Calu3 (cell line): ENCODE measurements at places on chromosomes 2 and 18. TPM values are rescaled to one million over a fixed set of nuclear protein-coding genes. Genes with fewer than 3 reads are reported as not detected.

DNA sequence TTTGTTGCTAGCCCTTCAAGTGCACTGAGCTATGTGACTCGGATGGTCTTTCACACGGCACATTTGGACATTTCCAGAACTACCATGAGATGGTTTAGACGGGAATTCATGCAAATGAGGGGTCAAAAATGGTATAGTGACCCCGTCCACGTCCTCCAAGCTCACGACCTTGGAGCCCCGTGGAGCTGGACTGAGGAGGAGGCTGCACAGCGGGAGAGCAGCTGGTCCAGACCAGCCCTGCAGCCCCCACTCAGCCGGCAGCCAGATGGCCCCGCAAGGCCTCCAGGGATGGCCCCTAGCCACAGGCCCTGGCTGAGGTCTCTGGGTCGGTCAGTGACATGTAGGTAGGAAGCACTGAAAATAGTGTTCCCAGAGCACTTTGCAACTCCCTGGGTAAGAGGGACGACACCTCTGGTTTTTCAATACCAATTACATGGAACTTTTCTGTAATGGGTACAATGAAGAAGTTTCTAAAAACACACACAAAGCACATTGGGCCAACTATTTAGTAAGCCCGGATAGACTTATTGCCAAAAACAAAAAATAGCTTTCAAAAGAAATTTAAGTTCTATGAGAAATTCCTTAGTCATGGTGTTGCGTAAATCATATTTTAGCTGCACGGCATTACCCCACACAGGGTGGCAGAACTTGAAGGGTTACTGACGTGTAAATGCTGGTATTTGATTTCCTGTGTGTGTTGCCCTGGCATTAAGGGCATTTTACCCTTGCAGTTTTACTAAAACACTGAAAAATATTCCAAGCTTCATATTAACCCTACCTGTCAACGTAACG is 88.8 kb downstream of the EPAS1 start:
- H3K4me3 ChIP-seq: no peak overlapping the region
- H3K27ac ChIP-seq: no peak overlapping the region
- peaks cover 5% of the 10 kb centered on the region for H3K27me3 ChIP-seq
- H3K36me3 ChIP-seq: no peaks in the 10 kb centered on the region

- DNase-seq: no peak
- H3K27ac ChIP-seq: no peak overlapping the region
- no peak overlapping the region for H3K4me3 ChIP-seq
- H3K4me1 ChIP-seq: no peaks in the 10 kb centered on the region
- no peaks in the 10 kb centered on the region for H3K36me3 ChIP-seq
These were observed 429.6 kb downstream of the PID1 start for GRCh38 chr2:228841475-228841874.

DNA sequence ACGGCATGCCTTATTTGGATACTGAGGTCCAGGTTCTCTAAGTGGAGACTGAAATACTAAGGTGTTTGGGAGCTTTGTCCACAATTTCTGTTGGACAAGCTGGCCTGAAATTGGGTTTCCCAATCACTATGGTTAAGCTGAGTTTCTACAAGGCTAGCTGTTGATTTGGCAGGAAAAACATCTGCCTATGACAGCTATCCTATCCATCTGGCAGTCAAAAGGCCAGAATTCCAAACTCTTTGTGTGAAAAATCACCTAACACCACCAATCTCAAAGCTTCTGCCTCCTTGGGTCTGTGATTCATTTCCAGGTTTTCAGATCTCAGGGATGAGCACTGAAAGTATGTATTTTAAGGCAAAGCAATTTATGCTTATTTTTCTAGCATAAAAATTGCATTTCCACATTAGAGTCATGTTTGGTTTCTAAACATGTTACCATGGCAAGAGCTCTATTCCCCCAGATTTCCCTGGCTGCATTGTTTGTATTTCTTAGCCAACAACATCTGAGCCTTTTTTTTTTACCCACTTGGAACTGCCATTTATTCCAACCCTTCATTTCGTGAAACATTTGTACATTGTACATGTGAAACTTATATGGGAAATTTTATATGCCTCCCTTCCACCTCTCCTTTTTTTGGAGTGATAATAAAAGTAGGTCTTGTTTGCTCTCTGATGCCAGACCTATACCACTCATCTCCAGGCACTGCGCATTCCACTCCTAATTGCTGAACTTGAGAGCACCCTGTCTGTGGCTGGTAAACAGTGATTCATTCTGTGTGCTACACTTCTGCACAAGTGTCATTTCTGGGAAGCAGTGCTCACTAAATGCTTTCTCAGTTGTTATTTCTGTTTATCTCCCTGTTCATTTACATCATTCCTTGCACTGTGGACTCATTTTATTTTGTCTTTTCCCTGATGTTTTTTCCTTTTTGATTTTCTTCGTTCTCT is 15.9 kb upstream of the CCDC85A start:
- no peak overlapping the region for H3K27ac ChIP-seq
- H3K27me3 ChIP-seq: peaks cover 22% of the 10 kb centered on the region
- H3K4me1 ChIP-seq: no peaks in the 10 kb centered on the region
- no peaks in the 10 kb centered on the region for H3K36me3 ChIP-seq
- no peak for DNase-seq

Gene AMER3
- total RNA-seq: not detected in 2 replicates

Gene SCRN3
- 25.6 and 31.5 TPM in 2 replicates for total RNA-seq

GRCh38 chr2:123695426-123695825 is 329.7 kb upstream of the CNTNAP5 start:
- no peak for DNase-seq
- no peak overlapping the region for H3K4me3 ChIP-seq
- no peaks in the 10 kb centered on the region for H3K27me3 ChIP-seq
- H3K36me3 ChIP-seq: no peaks in the 10 kb centered on the region

Gene MC5R
- total RNA-seq: not detected in 2 replicates

DNA sequence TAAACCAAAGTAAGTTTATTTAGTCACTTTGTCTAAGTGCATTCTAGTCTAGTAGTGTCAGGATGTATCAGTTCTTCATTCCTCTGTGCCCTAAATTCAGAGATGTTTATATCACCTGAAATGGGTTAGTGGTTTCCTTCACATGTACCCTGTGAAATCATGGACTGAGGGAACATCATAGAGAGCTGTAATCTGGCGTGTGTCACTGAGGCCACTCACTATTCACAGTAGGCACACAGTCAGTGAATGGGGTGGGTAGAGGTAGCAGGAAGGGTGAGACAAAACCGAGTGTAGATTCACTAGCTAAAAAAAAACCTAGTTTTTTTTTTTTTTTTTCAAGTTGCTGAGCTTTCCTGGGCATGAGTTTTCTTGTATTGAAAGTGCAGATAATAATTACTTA is 5.6 kb downstream of the KIF5C start:
- no peak overlapping the region for H3K4me3 ChIP-seq
- DNase-seq: no peak
- peaks cover 54% of the 10 kb centered on the region for H3K27me3 ChIP-seq
